ENCODE measurements at places on chromosomes 5 and 9.

DNA sequence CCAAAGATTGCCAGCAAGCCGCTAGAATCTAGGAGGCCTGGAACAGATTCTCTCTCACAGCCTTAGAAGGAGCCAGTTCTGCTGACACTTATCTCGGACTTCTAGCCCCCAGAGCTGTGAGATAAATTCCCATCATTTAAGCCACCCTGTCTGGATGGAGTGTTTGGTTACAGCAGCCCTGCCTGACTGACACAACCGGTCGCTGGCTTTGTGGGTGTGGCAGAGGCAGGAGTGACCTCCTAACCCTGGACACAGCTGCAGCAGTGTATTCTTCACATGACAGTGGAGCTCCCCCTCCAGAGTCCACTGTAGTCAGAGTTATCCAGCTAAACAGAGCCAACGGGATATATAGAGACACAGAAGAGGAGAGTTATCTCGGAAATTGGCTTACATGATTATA is 21.2 kb upstream of the IL17B start:
- DNase-seq = no peak

DNA sequence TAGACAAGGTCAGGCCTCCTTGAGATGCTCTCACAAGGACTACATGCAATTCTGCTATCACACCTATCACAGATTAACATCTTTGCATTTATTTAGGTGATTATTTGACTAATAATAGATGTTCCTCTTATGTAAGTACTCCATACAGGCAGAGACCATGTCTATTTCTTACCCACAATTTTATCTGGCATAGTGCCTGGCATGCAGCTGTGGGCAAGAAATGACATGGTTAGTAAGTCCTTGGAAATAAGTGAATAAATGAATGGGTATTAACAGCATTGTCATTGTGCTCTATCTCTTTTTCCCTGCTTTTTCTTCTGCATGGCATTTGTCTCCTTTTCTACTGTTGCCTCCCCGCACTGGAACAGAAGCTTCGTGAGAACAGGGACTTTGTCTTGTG is 49.4 kb downstream of the SLC22A5 start:
- DNase-seq = no peak

DNA sequence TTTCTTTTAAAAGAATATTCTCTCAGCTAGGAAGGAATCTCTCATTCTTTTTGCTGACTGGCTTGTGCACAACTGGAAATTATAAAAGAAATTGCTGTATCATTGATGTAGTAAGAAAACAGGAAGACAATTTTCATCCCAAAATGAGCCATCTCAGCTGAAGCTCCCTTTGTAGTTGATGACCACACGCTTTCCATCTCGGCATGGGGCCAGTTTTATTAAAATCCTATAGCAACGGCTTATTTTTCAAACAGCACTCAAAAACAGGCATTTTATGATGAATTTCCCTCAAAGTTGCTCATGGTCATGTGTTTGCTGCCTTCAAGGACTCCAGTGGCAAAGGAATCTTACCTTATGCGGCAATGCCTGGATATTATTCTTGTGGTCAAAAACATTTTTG is 62.4 kb upstream of the GLIS3 start:
- no peak for DNase-seq

DNA sequence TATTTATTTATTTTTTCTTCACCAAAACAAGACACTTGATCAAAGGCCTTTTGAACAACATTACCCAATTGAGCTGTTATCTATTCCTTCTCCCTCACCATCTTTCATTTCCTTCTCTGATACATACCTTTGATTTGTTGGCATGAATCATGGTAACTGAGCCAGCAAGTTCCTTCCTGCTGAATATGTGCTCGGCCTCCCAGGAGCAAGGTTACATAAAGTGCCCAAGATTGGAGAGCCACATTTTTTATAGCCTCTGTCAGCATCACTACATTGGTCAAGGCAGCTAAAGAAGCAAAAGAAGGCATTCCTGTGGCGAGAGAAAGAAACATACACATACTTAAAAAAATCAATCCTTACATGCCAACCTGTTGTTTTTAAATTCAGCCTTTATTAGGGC is 369.6 kb downstream of the CYLC2 start:
- no peak for DNase-seq

Data from CD14-positive monocyte (primary cell).